Natural killer cell (primary cell): ENCODE measurements at places on chromosomes 5 and 9. TPM values are rescaled to one million over a fixed set of nuclear protein-coding genes. Genes with fewer than 3 reads are reported as not detected.

Gene SPINK7
- not detected for total RNA-seq

Gene ADGRD2
- not detected for total RNA-seq

DNA sequence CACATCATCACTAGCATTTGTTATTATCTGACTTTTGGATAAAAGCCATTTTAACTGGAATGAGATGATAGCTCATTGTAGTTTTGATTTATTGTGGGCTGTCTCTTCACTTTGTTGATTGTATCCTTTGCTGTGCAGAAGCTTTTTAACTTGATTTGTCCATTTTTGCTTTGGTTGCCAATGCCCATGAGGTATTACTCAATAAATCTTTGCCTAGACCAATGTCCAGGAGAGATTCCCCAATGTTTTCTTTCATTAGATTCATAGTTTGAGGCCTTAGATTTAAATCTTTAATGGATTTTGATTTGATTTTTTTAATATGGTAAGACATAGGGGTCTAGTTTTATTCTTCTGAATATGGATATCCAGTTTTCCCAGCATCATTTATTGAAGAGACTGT lies 28.8 kb upstream of the SMARCA2 start:
- DNase-seq, result no peak
- no peaks in the 10 kb centered on the region for H3K4me1 ChIP-seq
- H3K36me3 ChIP-seq, result no peaks in the 10 kb centered on the region
- H3K27ac ChIP-seq, result no peak overlapping the region
- no peaks in the 10 kb centered on the region for H3K27me3 ChIP-seq

Gene C9orf43
- total RNA-seq, result 0.45 TPM

DNA sequence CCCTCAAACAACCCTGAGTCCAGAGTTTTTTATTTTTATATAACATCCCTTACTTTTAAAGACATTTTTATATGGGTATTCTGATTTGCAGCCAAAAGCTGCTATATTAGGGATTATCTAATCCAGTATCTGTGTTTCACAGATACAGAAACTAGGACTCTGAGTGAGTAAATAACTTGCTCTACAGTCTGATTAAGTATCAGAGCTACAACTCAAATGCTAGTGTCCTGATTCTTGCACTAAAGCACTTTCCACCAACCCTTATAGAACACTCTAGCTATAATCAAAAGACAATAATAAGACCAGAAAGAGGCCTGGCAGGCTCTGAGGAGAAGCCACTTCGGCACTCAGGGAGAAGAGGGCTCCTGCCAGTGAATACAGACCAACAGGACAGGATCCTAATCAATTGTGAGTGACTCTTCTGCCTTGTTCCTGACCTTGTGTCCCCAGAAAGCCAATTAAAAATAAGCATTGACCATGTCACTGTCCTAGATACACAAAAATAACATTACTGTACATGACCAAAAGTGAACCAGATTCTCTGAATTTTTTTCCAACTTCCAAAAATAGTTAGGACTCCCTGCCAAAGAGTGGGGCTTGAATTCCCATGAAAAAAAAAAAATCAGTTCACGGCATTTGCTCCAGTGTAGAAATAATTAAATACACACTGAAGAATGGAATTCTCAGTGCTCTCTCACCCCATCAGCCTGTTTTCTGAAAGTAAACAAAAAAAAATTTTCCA lies 63.6 kb upstream of the MAP3K1 start:
- no peak for DNase-seq
- no peaks in the 10 kb centered on the region for H3K4me1 ChIP-seq
- H3K27ac ChIP-seq, result no peak overlapping the region
- H3K27me3 ChIP-seq, result no peaks in the 10 kb centered on the region
- no peaks in the 10 kb centered on the region for H3K36me3 ChIP-seq

Gene SOWAHA
- total RNA-seq, result not detected

- H3K36me3 ChIP-seq, result no peaks in the 10 kb centered on the region
- H3K4me3 ChIP-seq, result no peak overlapping the region
- H3K27me3 ChIP-seq, result no peaks in the 10 kb centered on the region
- H3K27ac ChIP-seq, result no peak overlapping the region
- no peak for DNase-seq
Measured at GRCh38 chr9:130766927-130767307, 68.1 kb upstream of the ABL1 start.

- no peaks in the 10 kb centered on the region for H3K36me3 ChIP-seq
- H3K4me3 ChIP-seq, result no peak overlapping the region
- no peak for DNase-seq
- H3K4me1 ChIP-seq, result no peaks in the 10 kb centered on the region
- H3K27me3 ChIP-seq, result no peaks in the 10 kb centered on the region
Measured at GRCh38 chr5:161687316-161687715, 1.8 kb downstream of the GABRA6 start.

DNA sequence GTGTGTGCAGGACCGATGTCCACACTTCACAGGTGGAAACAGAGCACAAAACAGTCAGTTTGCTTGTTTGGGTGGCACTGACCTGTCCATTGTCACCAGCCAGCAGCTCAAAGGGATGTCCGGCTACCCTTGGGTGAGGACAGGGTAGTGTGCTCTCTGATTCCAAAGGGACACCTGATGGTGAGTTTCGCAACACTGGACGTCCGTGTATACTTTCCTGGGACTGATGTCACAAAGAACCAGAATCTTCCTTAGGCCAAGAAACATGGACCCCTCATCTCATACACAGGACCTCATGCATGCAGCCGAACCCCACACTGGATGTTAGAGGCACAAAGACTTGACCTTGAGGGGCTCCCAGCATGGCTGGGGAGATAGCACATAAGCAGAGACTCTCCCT lies 22.2 kb upstream of the CPLX2 start:
- no peak for DNase-seq
- peaks cover 4% of the 10 kb centered on the region for H3K4me1 ChIP-seq
- H3K4me3 ChIP-seq, result no peak overlapping the region
- H3K27me3 ChIP-seq, result no peaks in the 10 kb centered on the region
- H3K27ac ChIP-seq, result no peak overlapping the region

DNA sequence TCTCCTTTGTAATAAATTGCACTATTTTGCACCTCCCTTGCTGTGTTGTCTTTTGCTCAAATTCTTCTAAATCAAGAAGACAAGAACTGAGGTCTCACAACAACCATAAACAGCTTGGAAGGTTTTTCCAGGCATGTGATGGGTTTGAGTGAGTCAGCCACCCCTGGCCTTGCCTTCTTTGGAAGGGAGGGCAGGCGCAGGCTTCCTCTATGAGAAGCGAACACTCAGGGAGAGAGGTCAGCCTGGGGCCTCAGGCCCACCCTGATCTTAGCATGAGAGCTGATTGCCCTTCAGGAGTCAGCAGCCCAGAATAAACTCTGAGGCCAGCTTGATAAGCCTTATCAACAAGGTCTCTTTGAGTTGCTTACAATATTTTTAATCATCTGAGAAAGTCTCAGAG lies 31.6 kb downstream of the S1PR3 start:
- H3K36me3 ChIP-seq, result no peaks in the 10 kb centered on the region
- DNase-seq, result no peak
- no peak overlapping the region for H3K27ac ChIP-seq
- H3K27me3 ChIP-seq, result no peaks in the 10 kb centered on the region
- no peak overlapping the region for H3K4me3 ChIP-seq
- H3K4me1 ChIP-seq, result no peaks in the 10 kb centered on the region

DNA sequence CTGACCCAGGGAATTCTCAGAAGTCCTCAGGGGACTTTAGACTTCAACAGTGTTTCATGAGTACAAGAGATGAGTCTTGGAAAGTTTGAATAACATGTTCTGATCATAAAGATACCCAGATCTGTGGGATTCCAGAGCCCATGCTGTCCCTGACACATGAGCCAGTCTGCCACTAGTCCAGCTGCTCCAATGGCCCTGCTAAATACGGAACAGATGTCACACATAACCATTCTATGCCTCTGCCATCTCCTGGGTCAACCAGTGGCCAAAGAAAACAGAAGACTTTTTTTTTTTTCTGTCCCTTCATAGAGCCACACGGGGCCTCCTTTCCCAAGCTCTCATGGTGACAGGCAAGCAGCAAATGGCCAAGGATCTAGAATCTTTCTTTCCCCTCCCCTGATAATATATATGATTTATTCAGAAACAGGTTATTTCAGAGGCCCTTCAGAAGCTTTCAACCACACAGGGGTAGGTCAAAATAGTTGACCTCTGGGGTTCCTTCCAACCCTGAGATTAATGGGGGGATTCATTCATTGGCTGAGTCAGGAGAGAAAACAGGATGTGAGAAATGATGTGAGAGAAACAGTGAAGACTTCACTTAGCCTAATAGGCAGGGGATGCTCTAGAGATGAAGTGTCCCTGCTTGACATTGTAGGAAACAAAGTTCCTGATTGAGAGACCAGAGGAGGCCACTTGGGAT lies 367.7 kb downstream of the CDK5RAP2 start:
- no peak for DNase-seq
- H3K36me3 ChIP-seq, result no peaks in the 10 kb centered on the region
- no peaks in the 10 kb centered on the region for H3K4me1 ChIP-seq
- H3K27ac ChIP-seq, result no peak overlapping the region

- H3K4me3 ChIP-seq, result no peak overlapping the region
- no peaks in the 10 kb centered on the region for H3K27me3 ChIP-seq
- no peak overlapping the region for H3K27ac ChIP-seq
- no peak for DNase-seq
- H3K4me1 ChIP-seq, result peaks cover 20% of the 10 kb centered on the region
- no peaks in the 10 kb centered on the region for H3K36me3 ChIP-seq
Measured at GRCh38 chr5:116358911-116359418, 215.7 kb downstream of the SEMA6A start.

DNA sequence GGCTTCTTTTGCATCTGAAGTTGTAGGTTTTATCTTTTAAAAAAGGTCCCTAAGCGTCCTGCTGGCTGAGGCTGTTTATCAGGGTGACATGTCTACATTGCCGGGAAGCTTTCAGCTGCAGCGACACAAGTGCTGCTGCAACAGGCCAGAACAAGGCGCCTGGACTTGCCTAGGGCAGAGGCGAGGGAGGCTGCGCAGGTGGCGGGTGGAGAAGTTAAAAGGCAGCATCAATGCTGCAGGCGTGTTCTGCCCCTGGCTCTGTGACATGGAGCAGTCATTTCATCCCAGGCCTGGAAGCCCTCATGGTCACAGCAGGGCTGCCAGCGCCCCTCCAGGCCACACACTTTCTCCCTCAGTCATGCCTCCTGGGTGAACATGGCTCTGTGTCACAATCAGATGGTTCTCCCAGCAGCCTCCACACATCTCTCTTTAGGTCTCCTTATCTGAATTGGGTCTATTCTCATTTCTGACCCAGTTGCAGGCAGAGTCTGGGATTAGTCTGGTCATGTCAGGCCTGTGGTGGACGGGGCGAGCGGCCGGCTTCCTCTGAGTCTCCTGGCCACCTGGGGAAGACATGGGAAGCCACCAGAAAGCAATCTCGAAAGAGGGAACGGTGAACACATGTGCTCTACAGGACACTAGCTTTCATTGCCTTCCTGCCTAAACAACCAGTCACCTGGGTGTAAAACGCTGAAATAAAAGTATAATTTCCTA lies 41.3 kb downstream of the IRX2 start:
- no peak overlapping the region for H3K4me3 ChIP-seq
- no peaks in the 10 kb centered on the region for H3K36me3 ChIP-seq
- H3K4me1 ChIP-seq, result no peaks in the 10 kb centered on the region

DNA sequence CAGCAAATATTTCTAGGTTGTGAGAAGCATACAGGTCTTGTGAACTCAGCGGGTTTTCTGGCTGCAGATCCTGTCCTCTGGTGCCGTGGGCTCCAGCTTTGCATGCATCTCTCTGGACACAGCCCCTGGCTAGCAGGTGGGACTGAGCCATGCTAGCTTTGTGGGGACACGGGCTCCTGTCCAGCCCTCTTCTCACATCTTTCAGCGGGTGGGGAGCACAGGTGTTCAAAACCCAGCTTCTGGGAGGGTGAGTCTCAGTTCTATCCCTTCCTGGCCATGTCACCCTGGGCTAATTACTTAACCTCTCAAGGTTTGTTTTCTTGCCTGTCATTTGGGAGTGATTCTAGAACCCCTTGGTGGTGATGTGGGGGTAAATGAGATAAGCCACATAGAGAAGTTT lies 162.3 kb downstream of the ICE1 start:
- no peaks in the 10 kb centered on the region for H3K36me3 ChIP-seq
- no peak for DNase-seq
- H3K4me1 ChIP-seq, result no peaks in the 10 kb centered on the region
- H3K4me3 ChIP-seq, result no peak overlapping the region

Gene FRMD3
- 1.2 TPM for total RNA-seq

- no peak for DNase-seq
- H3K27me3 ChIP-seq, result no peaks in the 10 kb centered on the region
- no peaks in the 10 kb centered on the region for H3K36me3 ChIP-seq
Measured at GRCh38 chr5:4022056-4022670, 426.5 kb downstream of the IRX1 start.

Gene SLC25A2
- total RNA-seq, result not detected

- peaks cover 7% of the 10 kb centered on the region for H3K4me1 ChIP-seq
- H3K36me3 ChIP-seq, result no peaks in the 10 kb centered on the region
- no peak for DNase-seq
Measured at GRCh38 chr5:10857338-10857733, 96.3 kb upstream of the DAP start.

Gene THBS4
- 0.32 TPM for total RNA-seq

- H3K27ac ChIP-seq, result no peak overlapping the region
- no peaks in the 10 kb centered on the region for H3K27me3 ChIP-seq
- DNase-seq, result no peak
- no peaks in the 10 kb centered on the region for H3K36me3 ChIP-seq
- no peak overlapping the region for H3K4me3 ChIP-seq
Measured at GRCh38 chr9:37707748-37708147, 45.9 kb upstream of the TRMT10B start.

Gene SH2D3C
- 86.8 TPM for total RNA-seq
